Mesenchymal stem cell (in vitro differentiated cells and primary cell): ENCODE measurements at places on chromosomes 13 and 19.

DNA sequence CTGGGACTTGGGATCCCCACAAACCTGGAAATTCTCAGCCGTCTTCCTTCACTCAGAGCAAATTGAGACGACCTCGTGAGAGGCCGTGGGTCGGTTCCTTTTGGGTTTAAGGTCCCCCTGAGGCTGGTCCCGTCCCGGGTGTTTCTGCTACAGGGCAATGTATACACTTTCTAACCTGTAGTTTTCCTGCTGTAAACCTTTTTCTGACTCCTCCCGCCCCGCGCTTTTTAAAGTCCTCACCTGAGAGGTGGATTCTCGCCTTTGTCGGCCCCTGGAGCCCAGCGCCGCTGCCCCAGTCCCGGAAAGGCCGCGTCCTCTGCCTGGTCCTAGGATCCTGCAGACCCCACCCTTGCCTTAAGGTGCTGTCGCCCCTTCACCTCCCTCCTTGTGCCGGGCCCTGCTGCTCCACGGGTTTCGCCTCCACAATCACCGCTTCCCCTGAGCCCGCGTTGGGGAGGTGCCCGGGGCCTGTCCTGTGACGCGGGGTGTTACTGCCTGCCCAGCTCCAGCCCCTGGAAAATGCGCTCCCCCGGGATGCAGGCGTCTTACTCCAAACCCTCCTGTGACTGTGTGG is 391 bp downstream of the ZNF761 start:
- DNase-seq = peak; percentile 62

GRCh38 chr13:82688400-82688994 is 1193.8 kb downstream of the SLITRK1 start:
- peak; percentile 36 for DNase-seq

DNA sequence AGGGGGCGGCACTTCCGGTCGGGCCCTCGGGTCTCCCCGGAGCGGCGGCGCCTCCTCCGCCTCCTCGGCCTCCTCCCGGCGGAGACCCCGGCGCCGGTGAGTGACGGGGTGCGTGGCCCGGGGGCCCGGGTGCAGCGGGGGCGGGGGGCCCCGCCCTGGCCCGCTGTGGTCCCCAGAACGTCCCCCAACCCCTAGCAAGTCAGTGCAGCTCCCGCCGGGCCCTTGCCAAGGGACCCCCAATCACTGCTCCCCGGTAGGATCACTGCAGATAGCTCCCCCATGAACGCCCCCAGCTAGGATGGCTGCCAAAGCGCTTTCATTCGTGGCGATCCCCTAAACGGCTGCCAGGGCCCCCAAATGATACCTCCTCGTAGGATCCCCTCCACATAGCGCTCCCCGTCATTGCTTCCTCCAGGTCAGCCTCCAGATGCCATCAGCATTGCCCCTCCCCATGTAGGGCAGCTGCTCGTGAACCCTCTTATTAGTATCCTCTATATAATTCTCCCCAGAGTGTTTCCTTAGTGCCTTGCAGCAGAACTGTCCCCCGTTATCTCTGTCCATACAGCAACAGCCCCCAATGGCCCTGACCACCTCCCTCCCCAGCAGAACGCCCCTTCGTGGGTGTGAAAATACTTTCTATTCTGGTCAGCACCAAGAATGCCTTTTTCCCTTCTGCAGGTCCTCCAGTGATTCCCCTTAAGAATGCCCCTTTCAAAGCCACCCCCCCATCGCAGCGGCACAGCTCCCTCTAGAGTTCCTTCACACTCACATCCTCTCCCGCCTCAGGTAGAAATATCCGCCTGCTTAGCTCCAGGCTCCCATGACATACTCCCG is at the start of gene ZNF865:
TSS of gene ZNF865 (plus strand) at position 11 of the 834 bp plus-strand sequence. CDS start 7,972 bp downstream, outside the sequence.
- DNase-seq = peak; percentile 93

DNA sequence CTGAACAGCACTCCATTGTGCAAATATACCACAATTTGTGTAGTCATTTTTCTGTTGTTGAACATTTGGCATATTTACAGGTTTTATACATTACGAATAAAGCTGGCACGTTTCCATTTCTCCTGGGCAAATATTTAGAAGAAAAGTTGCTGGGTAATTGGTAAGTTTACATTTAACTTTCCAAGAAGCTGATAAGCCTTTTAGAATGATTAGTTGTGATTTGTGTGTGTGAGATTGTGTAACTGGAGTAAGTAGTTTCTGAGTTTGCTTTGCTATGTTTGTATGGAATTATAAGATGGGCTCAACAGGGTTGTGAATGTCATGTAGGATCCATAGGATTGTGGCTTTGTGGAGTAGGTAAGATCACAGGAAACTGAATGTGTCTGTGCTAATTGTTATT is 1.6 kb upstream of the ZNF529 start:
- no peak for DNase-seq

DNA sequence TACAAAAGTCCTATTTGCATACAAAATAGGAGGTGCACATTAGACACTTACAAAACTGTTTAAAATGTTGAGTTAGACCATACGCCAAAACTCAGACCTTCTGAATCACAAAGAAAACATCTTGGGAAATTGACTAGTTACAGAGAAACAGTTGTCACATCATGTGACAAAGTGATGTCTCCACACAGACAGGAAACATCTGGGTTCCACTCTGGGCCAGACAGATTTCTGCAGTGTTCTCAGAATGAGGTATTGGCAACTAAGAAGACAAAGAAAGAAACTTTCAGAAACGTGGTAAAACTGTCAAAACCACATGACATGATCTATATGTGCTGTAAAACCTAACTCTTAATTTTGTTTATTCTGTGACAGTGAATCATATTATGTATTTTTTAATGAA is 6.7 kb downstream of the ZNF793 start:
- no peak for DNase-seq

GRCh38 chr19:11452620-11453310 is 17.3 kb downstream of the PRKCSH start:
- no peak for DNase-seq

DNA sequence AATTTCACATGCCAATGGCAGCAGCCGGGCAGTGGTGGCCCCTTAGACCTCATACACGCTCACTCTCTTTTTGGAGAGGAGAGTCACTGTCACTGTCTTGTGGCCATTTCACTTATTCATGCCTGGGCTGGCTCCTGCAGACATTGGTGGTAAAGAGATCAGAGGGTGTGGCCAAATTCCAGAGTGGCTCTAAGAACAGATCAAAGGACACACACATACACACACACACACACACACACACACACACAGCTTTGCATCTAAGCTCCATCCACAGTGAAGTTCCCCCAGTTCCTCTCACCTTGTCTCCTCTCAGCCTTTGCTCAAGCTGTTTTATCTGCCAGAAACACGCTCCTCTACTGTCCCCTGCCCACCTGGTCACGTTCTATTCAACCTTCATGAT is 46.5 kb upstream of the KPNA3 start:
- no peak for DNase-seq

DNA sequence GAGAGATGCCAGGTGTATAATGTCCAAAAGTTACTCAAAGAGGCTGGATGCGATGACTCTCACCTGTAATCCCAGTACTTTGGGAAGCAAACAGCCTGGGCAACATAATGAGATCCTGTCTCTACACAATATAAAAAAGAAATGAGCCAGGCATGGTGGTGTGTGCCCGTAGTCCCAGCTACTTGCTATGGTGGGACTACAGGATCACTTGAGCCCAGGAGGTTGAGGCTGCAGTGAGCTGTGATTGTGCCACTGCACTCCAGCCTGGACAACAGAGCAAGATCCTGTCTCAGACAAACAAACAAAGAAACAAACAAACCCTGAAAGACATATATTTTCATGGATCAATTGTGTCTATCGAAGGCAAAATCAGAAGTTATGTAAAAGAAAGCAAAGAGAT is 54.3 kb upstream of the CYP2B6 start:
- no peak for DNase-seq

DNA sequence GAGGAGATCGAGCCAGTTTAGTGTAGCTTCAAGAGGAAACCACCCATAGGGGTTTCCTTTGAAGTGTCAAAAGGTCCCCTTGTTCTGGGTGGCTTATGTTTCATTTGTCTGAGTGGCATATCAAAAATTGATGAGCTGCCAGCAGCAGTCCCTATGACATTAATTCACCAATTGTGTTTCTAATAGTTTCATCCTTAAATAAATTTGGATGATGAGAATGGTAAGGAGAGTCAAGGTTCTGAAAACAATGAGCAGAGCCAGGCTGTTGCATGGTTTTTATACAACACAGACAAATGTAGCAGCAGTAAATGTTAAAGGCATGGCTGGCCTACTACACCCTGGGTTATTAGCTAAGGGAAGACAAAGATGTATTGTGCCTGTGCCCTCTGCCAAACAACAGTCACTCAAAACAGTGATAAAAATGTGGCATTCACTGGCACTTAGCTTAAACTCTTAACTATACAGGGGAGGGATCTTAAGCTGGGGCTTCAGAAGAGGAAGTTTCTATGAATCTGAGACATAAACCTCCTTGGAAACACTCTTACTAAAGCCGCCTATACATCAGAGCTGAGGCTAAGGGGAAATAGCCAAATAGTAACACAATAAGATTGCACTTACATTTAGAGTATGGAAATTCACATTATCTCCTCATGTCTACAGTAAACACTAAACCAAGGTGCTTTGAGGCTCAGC is 200.5 kb downstream of the POU4F1 start:
- DNase-seq = no peak
